Stimulated activated CD4-positive, alpha-beta T cell treated with anti-CD3 and anti-CD28 coated beads, TNF-alpha, amount 100 ng/mL, for 4 hours (primary cell): ENCODE measurements at places on chromosomes 3 and 15.

- DNase-seq: no peak
These were observed 8.6 kb downstream of the KLHL25 start for GRCh38 chr15:85785887-85786780.

DNA sequence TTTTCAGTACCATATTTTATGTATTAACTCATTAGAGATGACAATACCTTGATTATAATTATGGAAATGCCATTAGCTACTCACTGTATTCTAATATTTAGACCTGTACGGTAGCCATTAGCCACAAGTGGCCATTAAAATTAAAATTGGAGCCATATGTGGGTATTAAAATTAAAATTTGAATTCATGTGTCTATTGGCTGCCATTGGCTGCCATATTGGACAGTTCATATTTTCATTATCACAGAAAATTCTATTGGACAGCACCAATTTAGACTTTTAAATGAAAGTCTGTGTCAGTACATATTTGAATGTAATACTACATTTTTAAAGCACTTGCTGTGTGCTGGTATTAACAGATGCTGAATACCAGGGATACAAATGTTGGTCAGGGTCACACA is 3.0 kb downstream of the ATP11B start:
- DNase-seq: no peak

DNA sequence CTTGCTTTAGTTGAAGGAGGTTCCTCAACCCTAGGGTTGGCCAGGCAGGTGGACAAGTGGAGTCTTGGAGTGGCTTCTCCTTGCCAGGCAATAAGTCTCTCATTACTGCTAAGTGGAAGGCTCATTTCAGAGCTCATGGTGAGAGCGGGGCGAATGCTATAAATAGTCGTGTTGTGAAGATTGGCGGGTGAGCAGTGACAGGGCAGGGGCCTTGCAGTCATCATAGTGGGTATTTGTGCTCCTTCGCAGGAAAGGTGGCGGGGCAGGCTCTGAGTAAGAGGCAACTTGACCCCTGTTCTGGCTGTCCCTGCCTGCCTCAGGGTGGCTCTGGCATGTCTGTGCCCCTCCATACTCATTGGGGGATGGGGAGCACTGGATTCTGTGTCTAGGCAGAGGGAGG is 8.7 kb upstream of the GRM2 start:
- DNase-seq: no peak

DNA sequence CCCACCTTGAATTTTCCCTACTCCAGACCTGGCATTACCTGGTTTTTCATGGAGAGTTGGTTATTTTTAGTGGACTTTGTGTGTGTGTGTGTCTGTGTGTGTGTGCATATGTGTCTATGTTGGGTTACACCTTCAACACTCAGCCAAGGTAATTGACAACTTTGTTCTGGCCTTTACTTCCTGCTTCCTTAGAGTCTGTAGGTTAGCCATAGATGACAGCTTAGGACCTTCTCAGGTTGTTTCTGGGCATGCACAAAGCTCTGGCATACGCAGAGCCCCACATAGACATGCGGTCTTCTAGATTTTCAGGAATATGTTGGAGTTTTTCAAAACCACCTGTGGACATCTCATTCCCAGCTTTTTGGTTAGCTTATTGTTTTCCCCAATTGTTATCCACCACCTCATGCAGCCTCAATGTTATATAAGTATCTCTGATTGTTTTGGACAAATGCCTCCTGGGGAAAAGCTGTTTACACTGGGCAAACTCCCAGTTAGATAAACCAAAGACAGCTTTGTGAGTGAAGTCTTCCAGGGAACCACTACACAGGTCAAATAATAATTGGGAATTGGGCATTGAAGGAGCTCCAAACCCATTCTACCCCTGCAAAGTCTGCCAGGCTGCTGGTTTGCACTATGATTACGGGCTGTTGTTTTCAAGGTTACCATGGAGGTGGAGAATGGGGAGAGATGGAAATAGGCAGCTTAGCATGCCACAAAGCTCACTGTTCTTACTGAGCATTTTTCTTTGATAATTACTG is 201.2 kb downstream of the ADAMTSL3 start:
- no peak for DNase-seq

GRCh38 chr15:80876348-80876674 is 97.1 kb downstream of the CEMIP start:
- no peak for DNase-seq

- DNase-seq: no peak
These were observed 75.7 kb upstream of the GADL1 start for GRCh38 chr3:30970183-30970582.

- DNase-seq: no peak
These were observed 12.8 kb downstream of the KBTBD13 start for GRCh38 chr15:65089206-65089824.

DNA sequence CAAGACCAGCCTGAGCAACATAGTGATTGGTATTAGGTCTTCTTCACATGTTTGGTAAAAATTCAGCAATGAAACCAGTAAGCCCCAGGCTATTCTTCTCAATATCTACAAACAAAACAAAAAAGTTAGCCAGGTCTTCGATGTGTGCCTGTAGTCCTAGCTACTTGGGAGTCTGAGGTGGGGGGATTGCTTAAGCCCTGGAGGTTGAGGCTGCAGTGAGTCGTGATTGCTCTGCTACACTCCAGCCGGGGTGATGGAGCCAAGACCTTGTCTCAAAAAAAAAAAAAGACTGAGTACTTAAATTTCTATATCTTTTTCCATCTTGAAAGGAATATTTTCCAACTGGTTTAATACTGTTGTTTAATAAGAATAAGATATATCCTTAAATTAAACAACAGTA is 106.8 kb downstream of the MBNL1 start:
- no peak for DNase-seq

DNA sequence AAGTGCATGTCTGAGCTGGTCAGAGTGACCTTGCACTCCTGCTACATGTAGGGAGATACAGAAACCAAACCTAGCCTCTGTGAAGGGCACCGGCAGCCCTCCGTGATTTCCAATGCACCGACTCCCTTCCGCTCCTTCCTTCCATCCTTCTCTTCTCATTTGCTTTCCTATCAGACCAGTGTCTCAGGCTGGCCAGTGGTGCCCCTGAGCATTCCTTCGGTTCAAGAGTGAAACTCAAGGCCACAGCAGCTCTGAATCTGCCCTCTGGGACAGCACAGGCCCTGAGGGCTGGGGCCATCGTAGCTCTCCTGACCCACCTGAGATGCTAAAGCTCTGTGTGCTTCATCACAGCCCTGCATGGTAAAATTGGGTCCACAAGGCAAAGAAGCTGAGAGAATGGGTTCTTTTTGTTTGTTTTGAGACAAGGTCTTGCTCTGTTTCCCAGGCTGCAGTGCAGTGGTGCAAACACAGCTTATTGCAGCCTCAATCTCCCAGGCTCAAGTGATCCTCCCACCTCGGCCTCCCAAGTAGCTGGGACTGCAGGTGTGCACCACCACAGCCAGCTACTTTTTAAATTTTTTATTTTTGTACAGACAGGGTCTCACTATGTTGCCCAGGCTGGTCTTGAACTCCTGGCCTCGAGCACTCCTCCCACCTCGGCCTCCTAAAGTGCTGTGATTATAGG is 2.3 kb upstream of the BMF start:
- no peak for DNase-seq

- peak; percentile 35 for DNase-seq
These were observed 49.9 kb downstream of the KY start for GRCh38 chr3:134600685-134601463.

- no peak for DNase-seq
These were observed 109.3 kb downstream of the OXNAD1 start for GRCh38 chr3:16374047-16374934.

DNA sequence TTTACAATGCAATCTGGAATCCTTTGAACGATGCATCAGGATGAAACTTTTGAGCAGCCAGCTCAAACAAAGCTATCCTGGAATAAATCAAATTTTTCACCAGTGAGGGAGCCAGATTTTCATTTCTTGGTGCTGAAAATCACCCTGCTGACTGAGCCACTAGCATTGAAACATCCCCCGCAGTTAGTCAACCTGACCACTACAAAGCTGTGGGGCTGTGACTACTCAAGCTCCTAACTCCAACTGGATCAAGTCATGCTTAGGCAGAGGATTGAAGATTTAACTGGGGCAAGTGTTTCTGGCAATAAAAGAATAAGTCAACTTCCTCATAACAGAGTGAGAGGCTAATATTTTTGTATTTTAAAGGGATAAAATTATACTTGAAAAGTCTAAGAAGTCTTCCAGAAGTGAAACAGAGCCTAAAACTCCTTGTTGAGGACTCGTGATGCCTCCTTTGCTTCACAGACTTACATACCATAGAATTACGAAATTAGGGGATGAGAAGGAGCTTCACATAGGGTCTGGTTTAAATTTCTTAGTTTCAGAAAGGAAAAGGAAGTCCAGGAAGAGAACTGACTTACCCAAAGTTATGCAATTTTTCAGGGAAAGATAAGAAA is 177.8 kb downstream of the SERPINI1 start:
- no peak for DNase-seq

DNA sequence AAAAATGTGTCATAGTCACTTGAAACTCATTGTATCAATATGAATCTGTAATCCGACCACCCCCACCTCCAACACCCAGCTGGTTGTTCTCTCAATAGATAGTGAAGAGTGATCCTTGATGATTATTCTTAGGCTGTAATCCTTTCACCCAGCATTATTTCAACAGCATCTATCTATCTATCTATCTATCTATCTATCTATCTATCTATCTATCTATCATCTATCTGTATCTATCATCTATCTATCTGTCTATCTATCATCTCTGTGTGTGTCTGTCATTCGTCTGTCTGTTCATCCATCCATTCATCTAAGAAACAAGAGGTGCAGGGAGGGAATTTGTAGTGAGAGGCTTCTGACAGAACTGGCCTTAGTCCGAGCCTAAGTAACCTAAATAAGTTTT is 78.7 kb upstream of the IGSF10 start:
- no peak for DNase-seq

- DNase-seq: no peak
These were observed 41.4 kb downstream of the CHSY1 start for GRCh38 chr15:101210466-101210865.

DNA sequence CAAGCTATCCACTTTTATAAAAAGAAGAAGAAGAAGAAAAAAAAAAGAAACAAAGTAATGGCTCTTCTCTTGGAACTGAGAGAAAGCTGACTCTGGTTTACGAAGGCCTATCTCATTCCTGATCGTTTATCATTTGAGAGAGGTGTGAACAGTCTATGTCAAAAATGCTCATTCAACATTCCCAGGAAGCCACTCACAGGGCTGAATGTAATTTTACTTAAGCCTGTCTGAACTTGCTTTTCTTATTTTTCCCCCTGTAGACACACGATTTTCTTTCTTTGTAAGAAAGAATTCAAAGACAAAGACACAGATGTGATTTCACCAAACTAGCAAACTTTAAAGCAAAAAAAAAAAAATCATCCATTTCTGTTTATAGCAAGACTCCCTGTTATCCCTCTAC is 805.8 kb downstream of the FHIT start:
- no peak for DNase-seq

DNA sequence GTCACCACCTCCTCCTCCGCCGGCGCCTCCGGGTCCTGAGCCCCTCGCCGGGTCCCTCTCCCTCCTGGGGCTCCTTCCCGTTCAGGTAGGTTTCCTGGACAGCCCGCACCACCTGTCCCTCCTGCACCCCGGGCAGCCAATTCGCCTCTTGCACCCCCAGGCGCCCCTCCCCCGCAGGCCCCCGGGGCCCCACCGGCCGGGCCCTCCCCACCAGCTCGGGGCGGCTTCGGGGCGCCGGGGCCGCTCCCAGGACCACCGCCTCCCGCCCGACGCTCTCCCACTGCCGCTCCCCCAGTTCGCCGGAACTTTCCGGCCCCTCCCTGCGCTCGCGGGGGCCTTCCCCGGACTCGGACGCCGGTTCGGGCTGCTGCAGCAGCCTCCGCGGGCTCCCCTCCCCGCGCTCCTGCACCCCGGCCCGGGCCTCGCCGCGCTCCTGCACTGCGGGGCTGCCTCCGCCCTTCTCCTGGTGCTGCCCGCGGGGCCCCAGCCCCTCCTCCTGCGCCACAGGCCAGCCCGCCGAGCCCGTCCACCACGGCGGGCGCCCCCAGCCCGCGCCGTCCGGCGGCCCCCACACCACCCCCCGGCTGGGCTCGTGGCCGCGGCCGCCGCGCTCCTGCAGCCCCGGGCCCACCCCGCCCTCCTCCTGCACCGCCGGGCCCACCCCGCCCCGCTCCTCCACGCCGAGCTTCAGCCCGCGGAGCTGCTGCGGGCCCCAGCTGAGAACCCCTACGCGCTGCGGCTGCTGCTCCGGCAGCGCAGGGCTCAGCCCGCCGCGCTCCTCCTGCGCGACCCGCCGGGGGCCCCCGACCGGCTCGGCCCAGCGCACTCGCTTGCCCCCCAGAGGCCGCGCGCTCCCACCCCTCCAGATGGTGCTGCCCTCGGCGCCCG is 587 bp upstream of the TNK2 start:
- no peak for DNase-seq

DNA sequence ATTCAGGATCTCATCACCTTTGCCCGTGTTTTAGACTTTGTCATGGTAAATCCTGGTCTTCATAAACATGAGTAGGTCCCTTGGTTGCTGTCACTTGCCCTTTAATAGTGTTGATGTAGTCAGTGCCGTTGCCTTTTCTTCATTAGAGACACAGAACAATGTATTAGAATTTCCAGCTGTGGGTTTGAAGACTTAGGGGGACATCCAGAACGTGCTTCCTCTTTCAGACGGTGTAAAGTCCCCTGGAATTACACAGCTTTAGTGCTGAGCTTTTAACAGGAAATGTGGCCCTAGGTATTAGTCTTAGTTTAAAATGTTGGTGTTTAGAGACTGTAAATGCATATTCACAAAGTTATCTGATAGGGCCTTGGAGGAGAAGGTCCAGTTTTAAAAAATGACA is 8.8 kb upstream of the LRCH3 start:
- DNase-seq: no peak

GRCh38 chr3:177146646-177147045 is 50.6 kb downstream of the TBL1XR1 start:
- no peak for DNase-seq

GRCh38 chr15:43370975-43371974 is at the start of the genes TUBGCP4 and ZSCAN29:
TUBGCP4 (plus strand) TSS chr15:43371101; CDS start chr15:43371355, 254 bp downstream.
ZSCAN29 (minus strand) TSS chr15:43371043; CDS start chr15:43369913, 1,130 bp downstream.
- peak; percentile 58 for DNase-seq
